ENCODE measurements at places on chromosomes 2 and 18.

GRCh38 chr2:117360586-117360985 is 453.9 kb upstream of the DDX18 start:
- DNase-seq = no peak

GRCh38 chr18:38301621-38302020 is 736.0 kb upstream of the CELF4 start:
- peak; percentile 22 for DNase-seq

GRCh38 chr2:191538334-191538903 is 139.5 kb upstream of the NABP1 start:
- no peak for DNase-seq

GRCh38 chr2:181142514-181142913 is 162.1 kb downstream of the UBE2E3 start:
- no peak for DNase-seq

DNA sequence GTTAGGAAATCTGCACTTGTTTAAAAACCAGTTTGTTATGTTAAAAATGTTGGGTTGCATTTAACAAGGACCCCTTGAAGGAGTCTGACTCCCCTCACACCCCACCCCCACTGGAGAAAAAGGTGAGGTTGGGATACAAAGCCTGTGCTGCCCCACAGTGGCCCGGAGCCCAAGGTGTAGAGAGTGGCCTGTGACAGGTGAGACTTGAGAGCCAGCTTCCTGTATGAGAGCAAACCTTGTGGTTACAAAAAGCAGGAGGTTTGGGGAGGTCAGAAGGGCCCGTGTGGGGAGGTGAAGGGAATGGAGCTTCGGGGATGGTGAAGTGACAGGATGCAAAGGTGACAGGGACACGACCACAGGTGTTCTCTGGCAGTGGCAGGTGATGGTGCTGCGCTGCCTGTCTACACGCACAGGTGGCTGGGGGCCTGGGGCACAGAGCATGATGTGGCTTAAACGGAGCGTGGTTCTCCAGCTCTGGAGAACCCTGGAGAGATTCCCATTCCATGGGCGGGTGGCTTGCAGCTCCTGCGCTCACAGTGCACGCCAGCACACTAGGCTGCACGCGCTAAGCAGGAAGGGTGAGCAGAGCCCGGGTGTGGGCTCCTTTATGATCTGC is 29.0 kb downstream of the IMPA2 start:
- DNase-seq = no peak

DNA sequence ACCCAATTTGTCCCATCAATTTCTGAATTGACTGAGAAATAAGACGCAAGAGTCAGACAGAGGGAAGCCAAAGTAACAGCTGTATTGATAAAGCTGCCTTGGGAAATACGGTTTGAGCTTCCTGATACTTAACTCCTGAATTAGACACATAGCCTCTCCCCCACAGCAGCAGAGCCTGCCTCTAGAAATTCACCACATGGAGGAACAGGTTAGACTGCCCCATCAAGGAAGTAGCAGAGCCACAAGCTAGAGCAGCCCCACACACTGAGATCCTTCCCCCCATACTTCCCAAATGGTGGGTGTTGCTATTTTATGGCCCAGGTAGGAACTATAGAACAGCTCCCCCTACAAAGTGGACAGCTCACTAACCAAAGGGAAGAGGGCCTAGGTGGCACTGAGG is 220.0 kb downstream of the SMAD2 start:
- DNase-seq = no peak

DNA sequence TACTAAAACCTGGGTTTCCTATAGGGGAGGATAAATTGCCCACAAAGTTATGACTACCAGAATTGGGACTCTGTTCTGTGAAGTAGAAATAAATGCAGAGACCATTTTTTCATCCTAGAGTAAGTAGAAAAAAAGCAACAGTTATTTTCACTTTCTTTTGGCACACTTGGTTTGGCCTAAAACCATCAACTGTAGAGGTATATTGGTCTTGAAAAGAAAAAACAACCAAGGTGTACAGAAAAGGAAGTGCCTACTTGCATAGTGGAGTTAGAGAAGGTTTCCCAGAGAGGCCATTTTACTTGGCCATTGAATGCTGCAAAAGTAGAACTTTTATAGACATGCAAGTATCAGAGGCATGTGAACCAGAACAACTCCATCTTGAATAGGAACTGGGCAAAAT is 89.4 kb upstream of the TACR1 start:
- no peak for DNase-seq

GRCh38 chr2:7627583-7627982 is 710.4 kb downstream of the RNF144A start:
- no peak for DNase-seq

GRCh38 chr2:142974288-142975024 is 97.0 kb downstream of the KYNU start:
- peak; percentile 51 for DNase-seq

DNA sequence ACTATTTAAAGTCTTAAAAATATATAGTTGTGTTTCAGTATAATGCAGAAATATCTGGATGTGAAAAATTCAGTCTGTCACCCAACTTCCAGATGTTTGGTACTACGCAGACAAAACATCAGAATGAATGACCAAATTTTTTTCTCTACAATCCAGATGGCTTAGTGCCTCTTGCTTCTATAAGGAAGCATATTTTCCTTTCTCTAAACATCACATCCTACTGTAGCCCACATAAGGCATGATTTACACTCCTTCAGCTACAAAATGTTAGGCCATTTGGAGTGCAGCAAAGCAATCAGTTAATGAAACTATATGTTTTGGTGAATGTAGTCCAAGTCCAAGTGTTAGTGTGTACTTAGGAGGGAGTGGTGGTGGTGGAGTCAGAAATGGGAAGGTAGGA is 162.9 kb upstream of the SIX2 start:
- no peak for DNase-seq

DNA sequence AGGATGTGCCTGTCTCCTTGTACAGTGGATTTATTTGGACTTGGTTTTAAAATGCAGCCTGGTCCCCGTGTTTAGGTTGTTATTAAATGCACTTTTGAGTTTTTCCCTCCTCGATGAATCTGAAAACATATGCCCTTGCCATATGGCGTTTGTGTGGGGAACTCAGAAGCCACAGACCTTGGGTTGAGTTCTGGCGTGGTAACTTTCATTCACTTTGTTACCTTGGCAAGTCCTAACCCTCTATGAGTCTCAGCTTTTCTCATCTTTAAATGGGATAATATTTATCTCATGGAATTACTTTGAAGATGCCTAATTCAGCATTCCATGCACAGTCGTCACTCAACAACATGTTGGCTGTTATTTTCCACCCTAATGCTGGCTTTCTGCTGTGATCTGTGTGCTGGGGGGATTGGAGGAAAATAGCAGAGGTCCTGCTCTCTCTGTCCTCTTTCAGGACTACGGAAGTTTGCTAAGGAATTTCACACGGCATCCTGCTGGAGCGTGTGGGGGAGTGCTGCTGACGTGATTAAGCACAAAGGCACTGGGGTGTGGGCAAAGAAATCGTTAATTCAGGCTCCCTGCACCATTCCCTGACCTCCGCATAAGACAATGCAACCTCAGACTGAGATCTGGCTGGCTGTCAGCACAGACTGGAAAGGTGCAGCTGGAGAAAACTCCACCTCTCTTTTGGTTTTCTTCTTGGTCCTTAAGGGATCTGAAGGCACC is 61.7 kb downstream of the LDLRAD4 start:
- DNase-seq = no peak

GRCh38 chr18:22032392-22032961 is 136.9 kb upstream of the GATA6 start:
- DNase-seq = peak; percentile 95

DNA sequence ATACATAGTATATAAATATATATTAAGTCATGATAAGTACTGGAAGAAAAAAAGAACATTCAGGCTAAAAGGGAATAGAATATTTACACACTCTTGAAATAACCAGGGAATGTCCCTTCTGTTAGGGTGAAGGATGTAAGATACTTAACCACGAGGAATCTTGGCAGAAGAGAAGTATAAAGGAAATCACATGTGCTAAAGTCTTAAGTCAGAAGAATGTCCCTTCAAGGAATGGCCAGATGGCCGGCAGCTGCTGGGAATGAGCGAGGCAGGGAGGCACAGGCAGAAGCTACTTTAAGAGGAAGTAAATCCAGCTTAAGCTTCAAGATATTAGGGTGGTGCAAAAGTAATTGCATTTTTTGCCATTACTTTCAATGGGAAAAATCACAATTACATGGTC is 5.5 kb downstream of the CCDC102B start:
- DNase-seq = no peak

DNA sequence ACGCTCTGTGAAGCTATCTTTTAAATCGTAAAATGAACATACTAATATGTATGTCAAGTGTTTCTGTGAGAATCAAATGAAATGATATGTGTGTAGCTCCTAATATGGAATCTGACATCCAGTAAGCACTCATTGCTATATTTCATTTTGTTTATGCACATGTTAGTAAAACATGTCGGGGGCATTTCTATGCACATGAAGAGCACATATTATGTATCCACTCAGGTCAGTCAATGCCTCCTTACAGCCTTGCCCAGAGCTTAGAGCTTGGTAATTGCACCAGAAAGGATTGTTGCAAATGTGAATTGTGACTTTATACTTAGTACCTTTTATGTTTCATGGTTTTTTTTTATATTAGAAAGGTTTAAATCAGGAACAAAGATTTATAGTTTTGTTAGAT is 463.7 kb upstream of the HNMT start:
- DNase-seq = no peak

DNA sequence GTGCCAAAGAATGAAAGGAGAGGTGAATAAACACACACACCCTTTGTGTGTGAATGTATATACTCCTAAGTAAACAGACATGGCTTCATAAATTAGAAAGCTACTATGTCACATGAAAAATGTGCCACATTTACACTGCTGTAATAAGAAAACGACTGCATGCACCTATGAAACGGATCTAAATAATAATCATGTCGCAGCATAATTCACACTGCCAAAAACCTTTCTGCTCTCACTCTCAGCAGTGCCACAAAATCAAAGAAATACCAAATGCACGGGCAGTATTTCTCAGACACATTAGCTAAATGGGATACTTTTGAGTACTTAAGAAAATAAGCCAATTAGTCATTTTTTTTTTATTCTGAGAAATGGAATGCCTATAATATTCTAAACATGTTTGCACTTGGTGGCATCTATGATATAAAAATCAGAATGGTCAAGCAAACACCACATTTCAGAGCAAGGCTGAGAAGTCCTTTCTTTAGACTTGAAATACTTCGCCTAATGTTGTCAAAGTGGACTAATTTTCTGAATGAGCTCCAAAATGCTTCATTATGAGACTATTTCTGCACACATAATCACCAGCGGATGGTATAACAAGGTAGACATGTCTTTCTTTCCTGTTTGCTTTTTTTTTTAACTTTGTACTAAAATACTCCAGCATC is 6.6 kb downstream of the BCL11A start:
- DNase-seq = no peak

GRCh38 chr2:28972778-28973335 is 8.2 kb upstream of the TOGARAM2 start:
- DNase-seq = no peak

DNA sequence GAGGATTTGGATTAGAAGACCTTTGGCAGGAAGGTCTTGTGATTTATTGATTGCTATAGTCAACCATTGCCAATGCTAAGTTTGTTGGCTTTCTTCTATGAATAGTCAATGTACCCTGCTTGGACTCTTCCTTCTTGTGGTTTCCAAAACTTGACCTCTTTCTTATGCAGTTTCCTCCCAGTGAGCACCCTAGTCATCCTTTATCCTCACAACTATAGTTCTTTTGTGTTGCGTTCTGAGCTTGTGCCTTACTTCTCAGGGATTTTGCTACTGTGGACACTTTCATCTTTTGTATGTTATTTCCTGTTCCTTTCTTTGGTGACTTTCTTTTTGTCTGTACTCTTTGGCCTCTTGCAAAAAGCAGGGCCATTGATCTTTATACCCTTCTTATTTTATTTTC is 168.2 kb downstream of the LRRTM1 start:
- no peak for DNase-seq

DNA sequence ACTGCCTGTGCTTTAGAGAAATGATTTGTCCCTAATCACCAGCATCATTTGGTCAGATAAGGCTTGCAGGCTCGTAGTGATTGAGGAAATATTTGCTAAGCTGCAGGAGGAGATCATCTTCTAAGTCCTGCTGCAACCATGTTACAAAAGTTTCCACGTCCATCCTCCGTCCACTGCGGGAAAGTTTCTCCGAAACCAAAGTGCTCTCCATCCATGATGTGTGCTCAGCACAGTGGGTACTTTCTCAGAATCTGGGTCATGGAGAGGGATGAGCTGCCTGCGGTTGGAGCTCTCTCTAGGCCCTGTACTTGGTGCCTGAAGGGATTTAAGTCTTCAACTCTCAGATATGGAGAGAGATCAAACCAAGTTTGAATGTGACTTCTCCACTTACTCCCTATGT is 39.3 kb downstream of the IL1RL2 start:
- no peak for DNase-seq

DNA sequence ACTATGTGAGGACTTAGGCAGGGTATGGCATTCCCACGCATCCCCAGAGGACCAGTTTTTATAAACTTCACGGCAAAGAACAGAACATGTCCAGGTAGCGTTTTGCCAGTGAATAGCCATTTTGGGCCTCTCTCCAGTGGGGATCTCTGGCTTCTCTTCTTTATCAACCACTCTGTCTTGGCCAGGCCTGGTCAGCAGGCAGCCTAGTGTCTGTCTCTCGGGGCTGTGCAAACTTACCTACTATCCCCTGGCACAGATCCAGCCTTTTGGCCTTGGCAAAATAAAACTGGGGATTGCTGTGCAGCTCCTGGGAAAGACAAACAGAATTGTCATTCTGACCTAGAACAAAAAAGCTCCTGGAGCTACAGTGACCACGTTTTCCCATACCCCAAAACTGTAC is 14.5 kb downstream of the CAPN14 start:
- no peak for DNase-seq

DNA sequence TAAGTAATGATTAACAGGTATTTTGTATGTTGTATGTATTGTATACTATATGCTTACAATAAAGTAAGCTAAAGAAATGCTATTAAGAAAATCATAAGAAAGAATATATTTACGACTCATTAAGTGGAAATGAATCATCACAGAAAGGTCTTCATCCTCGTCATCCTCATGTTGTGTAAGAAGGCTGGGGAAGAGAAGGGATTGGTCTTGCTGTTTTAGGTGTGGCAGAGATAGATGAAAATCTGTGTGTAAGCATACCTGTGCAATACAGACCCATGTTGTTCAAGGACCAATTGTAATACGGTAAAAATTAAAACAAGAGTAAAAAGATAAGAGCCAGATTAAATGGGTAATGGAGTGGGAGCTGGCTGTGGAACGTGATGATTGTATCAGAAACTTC is 16.6 kb downstream of the SLC35F5 start:
- no peak for DNase-seq
